AML-193 (cell line): ENCODE measurements at places on chromosomes 4 and X.

GRCh38 chr4:113560579-113560978, 201.0 kb downstream of the CAMK2D start:
- DNase-seq: no peak

DNA sequence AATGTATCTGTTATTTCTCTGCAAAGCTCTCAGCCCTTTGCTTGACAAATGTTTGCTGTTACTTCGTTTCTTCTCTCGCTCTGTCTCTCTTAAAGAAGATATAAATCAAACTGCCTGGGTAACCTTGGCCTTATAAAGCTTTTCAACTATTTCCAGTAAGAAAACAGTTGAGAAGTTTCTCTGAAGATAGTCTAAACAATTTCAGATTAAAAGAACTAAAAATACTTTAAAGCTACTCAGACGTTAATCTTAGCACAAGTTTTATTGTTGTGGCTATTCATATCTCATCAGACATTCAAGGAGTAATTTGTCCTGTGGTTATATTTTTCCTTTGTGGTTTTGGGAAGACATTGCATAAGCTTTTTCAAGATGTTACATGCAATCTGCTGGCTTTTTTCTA, 22.6 kb downstream of the HOPX start:
- no peak for DNase-seq

DNA sequence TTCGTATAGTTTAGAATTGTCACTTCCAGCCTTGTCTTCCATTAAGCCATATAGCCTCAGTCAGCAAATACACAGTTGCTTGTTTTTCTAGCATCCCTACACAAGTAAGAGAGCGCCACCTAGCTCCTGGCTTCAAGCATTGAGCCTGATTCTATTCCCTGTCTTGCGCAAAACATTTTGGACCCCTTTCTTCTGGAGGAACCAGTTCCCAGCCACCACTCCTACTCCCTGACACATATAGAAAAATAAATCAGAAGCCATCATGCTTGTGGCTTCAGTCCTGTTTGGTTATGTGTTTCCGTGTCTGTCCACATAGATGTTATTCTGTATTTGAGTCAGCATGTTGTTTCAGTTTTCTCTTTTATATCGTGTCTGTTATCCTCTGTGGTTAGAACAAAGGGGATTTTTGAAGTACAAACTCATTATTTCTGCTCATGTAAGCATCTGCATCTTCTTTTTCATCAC, 59.9 kb downstream of the GK start:
- DNase-seq: peak; percentile 49

- DNase-seq: no peak
Observed at GRCh38 chr4:61996943-61997342, 796.8 kb downstream of the ADGRL3 start.

DNA sequence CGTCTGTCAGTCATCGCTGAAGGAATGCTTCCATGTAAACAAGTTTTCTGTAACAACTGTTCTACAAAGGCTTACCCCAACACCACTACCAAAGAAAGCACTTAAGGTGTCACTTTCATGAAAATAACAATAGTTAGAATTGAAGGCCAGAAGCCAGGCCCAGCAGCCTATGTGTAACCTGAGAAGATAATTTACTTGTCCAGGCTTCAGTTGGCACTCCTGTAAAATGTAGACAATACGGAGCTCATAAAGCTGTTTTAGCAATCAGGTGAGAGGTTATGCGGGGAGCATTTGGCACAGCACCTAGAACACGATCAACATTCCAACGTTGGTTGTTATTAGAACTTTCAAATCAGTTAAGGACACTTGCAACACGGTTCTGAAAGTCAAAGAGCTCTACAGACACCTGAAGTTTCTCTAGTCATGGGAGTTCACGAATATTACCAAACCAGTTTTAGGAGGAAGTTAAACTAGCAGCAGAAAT, 15.7 kb downstream of the ADGRA3 start:
- no peak for DNase-seq

DNA sequence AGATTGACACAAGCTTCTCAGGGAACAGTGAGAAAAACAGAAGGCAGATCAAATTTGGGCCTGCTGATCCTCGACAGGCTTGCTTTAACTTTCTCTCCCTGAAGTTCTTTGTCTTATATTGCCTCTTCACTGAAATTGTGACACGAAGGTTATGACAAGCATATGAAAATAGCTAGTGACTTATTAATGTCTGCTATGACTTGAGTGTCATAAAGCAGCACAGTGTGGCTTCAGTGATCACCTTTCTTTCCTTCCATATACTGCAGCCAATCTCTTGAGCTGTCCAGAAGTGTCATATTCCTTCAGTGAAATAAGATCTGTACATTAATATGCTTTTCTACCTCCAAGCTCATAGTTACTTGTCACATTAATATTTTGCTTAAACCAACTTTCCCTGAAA, 870.2 kb downstream of the C4orf33 start:
- DNase-seq: no peak
